Fibroblast of skin of back (primary cell): ENCODE measurements at places on chromosomes 4 and X.

DNA sequence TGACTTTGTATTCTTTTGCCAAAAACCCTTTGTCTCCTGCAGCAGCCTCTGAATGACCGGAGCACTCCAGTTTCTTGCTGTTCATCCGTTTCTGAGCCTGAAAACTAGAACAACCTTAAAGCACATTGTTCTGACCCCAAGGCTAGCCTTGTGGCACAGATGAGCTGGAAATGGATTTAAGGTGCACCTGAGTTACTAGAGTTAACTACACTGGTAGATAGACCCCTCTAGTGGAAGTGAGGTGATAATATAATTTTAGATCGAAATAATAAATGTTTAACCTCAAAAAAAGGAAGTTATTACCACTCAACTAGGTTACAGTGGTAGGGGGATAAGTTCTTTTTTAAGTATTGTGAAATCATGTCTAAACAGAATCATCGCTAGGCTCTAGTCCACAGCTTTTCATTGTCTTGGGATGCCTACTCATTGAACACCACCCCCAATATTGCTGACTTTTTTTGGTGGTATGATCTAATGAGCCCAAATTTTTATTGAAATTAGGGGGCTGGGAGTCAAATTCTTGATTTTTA lies 2.7 kb downstream of the PLS3 start:
- no peak for DNase-seq

DNA sequence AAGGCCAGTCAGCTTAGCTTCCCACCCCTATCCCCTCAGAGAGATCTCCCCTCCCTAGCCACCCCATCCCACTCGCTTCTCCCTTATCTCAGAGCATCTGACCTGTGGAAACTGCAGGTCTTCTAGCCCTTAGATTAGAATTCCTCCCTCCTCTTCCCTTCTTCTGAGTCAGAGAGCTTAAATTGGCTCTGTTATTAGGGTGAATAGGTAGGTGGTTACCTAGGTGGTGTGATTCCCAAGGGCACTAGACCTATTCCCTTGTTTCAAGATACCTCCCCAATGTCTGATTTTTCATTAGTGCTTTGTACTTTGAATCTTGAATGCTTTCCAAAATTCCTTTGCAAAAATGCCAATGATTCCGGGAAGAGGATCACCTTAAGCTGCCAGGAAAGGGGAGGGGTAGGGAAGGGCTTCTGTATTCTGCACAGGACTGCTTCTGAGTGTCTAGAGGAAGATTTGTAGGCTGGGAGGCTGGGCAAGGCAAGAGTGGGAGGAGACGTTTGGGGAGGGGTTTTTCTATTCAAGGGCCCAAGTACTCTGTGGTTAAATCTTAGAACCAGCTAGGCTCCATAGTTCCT lies 24.5 kb upstream of the MSN start:
- DNase-seq: no peak

DNA sequence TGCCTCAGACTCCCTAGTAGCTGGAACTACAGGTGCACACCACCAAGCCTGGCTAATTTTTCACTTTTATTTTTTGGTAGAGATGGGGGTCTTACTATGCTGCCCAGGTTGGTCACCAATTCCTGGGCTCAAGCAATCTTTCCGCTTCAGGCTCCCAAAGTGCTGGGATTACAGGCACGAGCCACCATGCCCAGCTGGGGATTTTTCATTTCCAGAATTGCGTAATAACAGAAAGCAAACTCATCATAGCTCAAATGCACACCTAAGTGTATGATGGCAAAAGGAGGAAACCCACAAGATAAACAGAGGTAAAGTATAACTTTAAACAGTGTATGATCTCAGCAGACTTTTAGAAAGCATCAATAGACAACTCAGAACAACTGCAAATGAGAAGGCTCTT lies 56.2 kb downstream of the TEX11 start:
- no peak for DNase-seq

- no peak for DNase-seq
Observed at GRCh38 chr4:167452922-167453430, 218.7 kb upstream of the SPOCK3 start.

GRCh38 chrX:110108381-110108821 lies 105.5 kb downstream of the TMEM164 start:
- no peak for DNase-seq

- no peak for DNase-seq
Observed at GRCh38 chr4:179803857-179804256, 2361.6 kb upstream of the AGA start.
